Fibroblast of lung (primary cell): ENCODE measurements at places on chromosomes 5 and 9. TPM values are rescaled to one million over a fixed set of nuclear protein-coding genes. Genes with fewer than 3 reads are reported as not detected.

- DNase-seq, result no peak
- no peaks in the 10 kb centered on the region for H3K27me3 ChIP-seq
- no peak overlapping the region for H3K4me3 ChIP-seq
- H3K4me1 ChIP-seq, result no peaks in the 10 kb centered on the region
- H3K27ac ChIP-seq, result no peak overlapping the region
These were observed 88.6 kb downstream of the JAK2 start for GRCh38 chr9:5073701-5074100.

DNA sequence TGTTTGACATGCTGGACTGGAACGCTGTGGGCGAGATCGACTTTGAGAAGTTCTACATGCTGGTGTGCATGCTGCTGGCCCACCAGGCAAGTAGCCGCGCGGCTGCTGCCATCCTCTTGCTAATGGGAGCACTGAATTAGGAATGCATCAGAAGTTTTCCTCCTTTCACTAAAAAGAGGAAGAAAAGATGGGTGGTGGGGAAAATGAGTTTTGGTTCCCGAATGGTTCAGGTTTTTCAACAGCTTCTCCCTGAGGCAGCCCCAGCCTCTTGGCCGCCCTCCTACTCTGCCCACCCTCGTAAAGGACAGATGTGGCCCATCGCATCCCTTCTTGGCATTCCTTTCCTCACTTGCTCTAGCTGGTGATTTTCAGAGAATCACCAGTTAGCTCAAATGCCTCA, 5.5 kb downstream of the EFCAB9 start:
- no peak overlapping the region for H3K27ac ChIP-seq
- no peak for DNase-seq
- no peaks in the 10 kb centered on the region for H3K36me3 ChIP-seq
- no peak overlapping the region for H3K4me3 ChIP-seq
- no peaks in the 10 kb centered on the region for H3K27me3 ChIP-seq

DNA sequence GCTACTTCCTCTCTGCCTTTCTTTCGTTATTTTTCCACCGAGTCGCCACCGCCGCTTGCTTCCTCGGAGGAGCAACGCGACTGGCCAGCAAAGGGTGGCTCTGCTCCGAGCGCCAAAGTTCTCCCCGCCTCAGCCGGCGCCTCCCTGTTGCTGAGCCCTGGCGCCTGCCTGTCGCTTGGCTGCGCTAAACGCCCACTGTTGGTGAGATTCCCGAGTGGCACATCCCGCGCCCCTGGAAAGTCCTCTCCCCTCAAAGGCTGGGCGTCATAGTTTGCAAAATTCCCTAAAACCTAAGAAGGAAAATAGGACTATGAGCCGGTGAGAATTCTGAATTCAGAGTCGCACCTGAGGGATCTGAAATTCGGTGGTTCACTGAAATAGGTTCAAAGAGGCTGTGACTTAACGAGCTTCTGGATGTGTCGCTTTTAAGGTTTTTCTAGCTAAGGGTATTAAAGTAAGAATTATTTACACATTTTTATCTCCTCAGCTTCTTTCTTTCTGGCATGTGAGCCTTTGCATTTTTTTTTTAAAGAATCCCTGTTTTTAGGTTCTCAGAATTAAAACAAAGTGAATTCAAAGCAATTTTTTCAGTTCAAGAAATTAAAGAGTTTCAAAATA, at the start of gene GRIN3A:
TSS of gene GRIN3A (minus strand) at position 82 of the 618 bp plus-strand sequence. CDS start 668 bp downstream, outside the sequence.
- no peaks in the 10 kb centered on the region for H3K4me1 ChIP-seq
- peak within 1 kb of the TSS; percentile 7 for H3K4me3 ChIP-seq
- no peaks in the 10 kb centered on the region for H3K36me3 ChIP-seq
- no peak for DNase-seq

- H3K4me1 ChIP-seq, result peaks cover 26% of the 10 kb centered on the region
- H3K27ac ChIP-seq, result peak overlapping the region; percentile 57
- peak; percentile 85 for DNase-seq
- H3K4me3 ChIP-seq, result no peak overlapping the region
- H3K36me3 ChIP-seq, result no peaks in the 10 kb centered on the region
These were observed 145.2 kb upstream of the ABCA1 start for GRCh38 chr9:105073147-105073546.

DNA sequence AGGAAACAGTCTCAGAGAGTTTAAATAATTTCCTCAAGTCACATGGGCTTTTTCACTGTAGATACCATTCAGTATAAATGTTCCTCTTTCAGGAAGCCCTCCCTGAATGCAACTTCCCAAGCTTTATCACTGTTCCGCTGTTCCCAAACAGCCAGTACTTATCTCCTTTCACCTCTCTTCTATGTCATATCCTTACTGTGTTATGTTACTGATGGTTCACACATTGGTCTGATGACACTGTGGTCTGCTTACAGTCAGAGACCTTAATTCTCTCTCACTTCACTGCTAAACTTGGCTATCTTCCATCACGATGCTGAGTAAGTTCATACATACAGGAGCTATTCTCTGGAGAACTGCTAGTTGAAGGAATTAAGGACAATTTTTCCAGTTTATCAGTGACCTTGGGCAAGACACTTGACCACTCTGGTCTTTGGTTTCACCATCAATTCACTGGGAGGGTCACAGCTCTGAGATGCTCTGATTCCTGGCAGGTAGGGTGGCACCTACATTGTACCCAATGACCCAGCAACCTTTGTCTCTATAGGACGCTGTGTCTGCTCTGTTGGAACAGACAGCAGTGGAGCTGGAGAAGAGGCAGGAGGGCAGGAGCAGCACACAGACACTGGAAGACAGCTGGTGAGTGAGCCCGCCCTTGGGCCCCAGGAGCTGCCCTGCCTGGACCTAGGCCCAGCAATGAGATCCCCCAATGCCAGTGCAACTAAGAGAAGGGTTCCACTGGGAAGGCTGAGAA, 42.1 kb upstream of the RARS1 start:
- DNase-seq, result peak; percentile 38
- no peak overlapping the region for H3K4me3 ChIP-seq
- H3K4me1 ChIP-seq, result no peaks in the 10 kb centered on the region
- H3K27me3 ChIP-seq, result no peaks in the 10 kb centered on the region

GRCh38 chr9:128886211-128886891, 4.4 kb downstream of the LRRC8A start:
- H3K36me3 ChIP-seq, result peaks cover 23% of the 10 kb centered on the region
- H3K27me3 ChIP-seq, result no peaks in the 10 kb centered on the region
- no peak overlapping the region for H3K4me3 ChIP-seq
- no peak overlapping the region for H3K27ac ChIP-seq

DNA sequence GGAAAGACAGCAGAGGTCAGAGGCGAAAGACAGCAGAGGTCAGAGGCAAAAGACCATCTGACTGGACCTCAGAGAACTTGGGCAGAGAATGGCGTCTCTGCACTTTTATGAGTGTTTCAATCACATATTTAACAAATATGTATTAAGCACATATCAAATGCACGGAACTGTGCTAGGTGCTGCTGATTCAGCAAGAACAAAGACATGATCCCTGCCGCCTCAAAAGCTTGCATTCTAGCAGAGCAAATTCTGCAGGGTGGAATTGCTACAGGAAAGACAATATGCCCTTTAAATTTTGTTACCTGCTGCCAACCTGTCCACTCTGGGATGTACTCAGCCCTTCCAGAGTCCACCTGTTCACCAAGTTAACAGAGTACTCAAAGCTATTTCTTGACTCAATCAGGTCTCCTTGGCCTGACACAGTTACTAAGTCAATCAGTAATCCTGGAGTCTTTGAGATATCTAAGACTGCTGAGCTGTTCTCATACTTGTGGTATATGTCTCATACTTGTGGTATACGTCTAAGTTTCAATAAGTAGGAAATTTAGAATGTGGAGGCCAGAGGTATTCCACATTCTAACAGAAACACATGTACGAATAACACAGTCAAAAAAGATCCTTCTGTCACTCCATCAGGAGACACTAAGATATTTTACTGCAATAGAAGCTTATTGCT, 131.8 kb downstream of the GNAQ start:
- peak; percentile 64 for DNase-seq
- H3K36me3 ChIP-seq, result no peaks in the 10 kb centered on the region
- no peaks in the 10 kb centered on the region for H3K27me3 ChIP-seq
- no peak overlapping the region for H3K27ac ChIP-seq
- no peak overlapping the region for H3K4me3 ChIP-seq

- H3K4me3 ChIP-seq, result no peak overlapping the region
- peak; percentile 24 for DNase-seq
- no peaks in the 10 kb centered on the region for H3K27me3 ChIP-seq
- no peak overlapping the region for H3K27ac ChIP-seq
- no peaks in the 10 kb centered on the region for H3K36me3 ChIP-seq
These were observed 1578.3 kb downstream of the EFNA5 start for GRCh38 chr5:106092455-106092854.

GRCh38 chr5:154997746-154998145, 15.8 kb upstream of the KIF4B start:
- H3K27me3 ChIP-seq, result no peaks in the 10 kb centered on the region
- H3K36me3 ChIP-seq, result no peaks in the 10 kb centered on the region
- DNase-seq, result peak; percentile 2
- no peak overlapping the region for H3K4me3 ChIP-seq

The F12 gene
- total RNA-seq, result under 0.01 and 0.50 TPM in 2 replicates

The AGXT2 gene
- not detected in 2 replicates for total RNA-seq

The SLC25A2 gene
- 0.66 TPM in 1 of 2 replicates, not detected in the other for total RNA-seq

The ZFR gene
- 78.6 and 113 TPM in 2 replicates for total RNA-seq
